Right lung (tissue), 10 donors: ENCODE measurements at places on chromosomes 5 and 9.

GRCh38 chr5:173338380-173339015 lies 10.3 kb upstream of the STC2 start:
- DNase-seq, result no peak

GRCh38 chr5:126676195-126676624 lies 75.5 kb downstream of the PHAX start:
- DNase-seq, result peak; percentile 38

DNA sequence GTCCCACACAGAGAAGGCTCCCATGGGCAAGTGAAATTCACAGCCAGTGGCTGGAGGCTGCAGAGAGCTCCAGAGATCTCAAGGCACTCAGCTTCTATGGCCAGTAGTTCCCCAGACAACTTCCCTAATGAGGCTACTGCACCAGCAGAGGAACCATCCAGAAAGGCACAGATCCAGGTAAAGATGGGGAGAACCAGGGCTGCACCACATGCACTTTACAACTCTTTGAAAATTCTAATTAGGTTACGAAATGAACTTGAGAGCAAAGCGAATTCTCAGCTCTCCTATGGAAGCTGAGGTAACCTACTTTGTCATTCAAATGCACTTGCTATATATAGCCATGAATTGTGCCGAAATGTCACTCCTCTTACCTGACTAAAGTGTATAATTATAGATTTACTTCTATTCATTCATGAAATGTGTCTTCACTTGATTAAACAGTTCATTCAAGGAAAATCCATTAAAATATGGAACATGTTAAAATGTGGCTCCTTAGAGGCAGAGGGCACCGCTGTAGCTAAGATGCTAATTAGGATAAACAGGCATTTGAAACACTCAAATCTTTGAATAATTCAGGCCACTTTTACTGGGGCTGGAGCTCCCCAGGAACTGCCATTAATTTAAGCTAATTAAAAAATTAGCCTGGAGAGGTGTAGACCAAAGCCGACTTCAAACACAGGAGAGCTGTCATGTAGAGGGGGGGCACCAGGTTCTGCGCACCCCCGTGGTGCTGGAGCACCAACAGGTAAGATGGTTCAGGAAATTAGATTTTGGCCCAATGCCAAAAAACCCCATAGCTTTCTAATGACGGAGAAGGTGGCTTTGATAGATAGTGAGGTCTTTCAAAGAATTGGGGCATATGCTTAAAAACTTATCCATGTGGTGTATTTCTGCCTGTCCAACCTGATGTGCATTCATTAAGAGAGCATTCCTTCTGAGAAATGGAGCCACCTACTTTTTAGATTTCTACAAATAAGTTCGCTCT lies 204.1 kb downstream of the GABBR2 start:
- no peak for DNase-seq

DNA sequence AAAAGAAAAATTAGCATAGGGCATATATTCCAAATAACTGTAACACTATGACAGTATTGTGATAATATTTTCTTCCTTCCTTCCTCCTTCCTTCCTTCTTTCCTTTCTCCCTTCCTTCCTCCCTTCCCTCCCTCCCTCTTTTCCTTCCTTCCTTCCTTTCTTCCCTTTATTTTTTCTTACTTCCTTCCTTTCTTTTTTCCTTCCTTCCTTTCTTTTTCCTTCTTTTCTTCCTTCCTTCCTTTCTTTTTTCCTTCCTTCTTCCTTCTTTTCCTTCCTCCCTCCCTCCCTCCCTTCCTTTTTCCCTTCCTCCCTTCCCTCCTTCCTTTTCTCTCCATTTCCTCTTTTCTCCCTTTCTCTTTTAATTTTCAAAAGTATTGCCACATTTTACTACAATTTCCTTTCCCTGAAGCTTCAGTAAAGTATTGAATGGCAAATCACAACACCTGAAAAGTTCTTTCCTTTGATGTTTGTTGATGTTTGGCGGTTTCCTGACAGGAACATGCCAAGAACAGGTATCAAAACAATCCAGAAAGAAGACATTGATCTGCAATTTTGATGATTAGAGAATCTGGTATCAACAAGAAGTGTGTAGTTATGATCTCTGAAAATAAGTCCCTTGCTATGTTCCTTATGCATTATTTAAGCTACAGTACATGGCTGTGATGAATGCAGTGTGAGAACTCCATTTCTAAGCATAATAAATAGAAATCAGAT lies 253.1 kb upstream of the EDIL3 start:
- DNase-seq, result no peak

- DNase-seq, result no peak
Observed at GRCh38 chr5:160209917-160210316, 19.4 kb upstream of the FABP6 start.

GRCh38 chr9:35882996-35883395 lies 12.8 kb upstream of the OR13J1 start:
- no peak for DNase-seq
